ENCODE measurements at places on chromosomes 6 and 20.

GRCh38 chr6:167664678-167665660 is 161.7 kb upstream of the AFDN start:
- DNase-seq, result no peak

GRCh38 chr6:14451594-14452374 is 334.2 kb downstream of the CD83 start:
- DNase-seq, result no peak

DNA sequence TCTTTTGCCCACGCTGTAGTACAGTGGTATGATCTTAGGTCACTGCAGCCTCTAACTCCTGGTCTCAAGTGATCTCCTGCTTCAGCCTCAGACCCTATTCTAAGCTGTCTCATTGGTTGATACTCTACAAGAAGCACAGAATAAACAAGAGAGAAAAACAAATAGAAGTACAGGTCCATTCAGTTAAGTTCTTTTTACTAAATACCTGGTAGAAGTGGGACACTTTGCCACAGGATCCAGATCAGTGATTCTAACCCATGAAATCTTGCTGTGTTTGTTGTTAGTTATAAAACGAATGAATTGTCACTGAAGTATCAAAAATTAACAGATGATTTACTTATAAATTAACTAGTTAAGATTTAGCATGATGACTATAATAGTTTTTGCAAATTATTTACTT is 76.7 kb downstream of the SCAND1 start:
- no peak for DNase-seq

DNA sequence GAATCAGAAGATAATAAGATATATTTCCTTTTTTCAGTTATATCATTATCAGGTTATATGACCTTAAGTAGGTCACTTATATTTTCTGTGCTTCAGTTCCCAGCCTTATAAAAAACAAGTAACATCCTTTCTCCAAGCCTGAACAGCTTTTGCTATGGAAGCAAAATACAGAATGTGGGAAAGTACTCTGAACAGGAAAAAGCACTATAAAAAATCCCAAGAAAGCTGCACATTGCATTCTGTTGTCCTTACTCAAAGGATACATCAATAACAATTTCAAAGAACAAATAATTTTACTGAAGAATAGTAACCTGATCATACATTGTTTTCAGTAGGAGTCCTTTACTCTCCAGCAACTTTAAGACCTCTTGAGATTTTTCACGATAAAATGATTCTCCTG is 56.4 kb downstream of the SLC35A1 start:
- no peak for DNase-seq

DNA sequence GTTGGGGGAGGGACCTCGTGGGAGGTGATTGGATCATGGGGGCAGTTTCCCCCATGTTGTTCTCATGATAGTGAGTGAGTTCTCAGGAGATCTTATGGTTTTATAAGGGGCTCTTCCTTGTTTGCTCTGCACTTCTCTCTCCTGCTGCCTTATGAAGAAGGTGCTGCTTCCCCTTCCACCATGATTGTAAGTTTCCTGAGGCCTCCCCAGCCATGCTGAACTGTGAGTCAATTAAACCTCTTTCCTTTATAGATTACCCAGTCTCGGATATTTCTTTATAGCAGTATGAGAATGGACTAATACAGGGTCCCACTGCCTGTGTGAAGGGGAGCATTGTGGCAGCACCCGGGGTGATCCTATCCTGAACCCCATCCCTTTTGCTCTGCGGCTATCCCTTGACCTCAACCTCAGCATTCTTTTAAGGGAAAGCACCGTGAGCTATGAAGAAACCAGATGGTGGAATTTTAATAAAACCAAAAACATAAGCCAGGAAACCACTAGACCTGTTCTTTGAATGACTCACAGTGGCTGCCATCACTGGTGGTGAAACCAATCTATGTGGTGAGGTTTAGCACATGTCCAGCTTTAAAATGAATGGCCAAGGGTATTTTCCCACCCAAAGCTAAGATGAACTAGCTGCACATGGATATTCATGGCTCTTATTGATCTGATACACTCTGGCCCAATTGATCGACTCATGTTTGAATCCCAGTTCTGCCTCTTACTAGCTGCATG is 62.2 kb downstream of the ZDHHC14 start:
- DNase-seq, result peak; percentile 95

DNA sequence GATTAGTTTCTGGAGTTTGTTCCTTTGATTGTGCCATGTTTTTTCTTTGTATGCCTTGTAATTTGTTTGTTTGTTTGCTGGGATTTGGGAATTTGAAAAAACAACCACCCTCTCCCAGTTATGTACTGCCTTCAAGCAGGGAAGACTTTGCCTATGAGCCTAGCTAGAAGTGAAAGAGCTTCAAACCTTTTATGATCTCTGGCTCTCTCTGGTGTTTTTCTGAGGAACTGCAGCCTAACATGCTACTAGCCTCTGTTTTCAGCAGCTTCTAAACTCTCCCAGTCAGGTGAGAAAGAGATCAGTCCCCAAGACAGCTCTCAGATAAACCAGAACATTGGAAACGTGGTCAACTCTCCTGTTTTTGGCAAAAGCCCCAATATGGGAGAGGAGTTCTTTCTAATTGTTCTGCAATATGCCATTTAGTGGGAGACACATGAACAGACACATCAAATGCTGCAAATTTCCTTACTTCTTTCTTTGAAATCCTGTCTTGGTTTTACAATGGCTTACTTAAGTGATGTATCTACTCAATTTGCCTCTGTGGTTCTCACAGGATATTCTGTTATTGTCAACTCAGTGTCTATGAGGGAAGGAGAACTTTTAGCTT is 58.9 kb upstream of the SERINC1 start:
- peak; percentile 69 for DNase-seq

GRCh38 chr6:158892266-158892665 is 73.1 kb upstream of the EZR start:
- DNase-seq, result no peak

DNA sequence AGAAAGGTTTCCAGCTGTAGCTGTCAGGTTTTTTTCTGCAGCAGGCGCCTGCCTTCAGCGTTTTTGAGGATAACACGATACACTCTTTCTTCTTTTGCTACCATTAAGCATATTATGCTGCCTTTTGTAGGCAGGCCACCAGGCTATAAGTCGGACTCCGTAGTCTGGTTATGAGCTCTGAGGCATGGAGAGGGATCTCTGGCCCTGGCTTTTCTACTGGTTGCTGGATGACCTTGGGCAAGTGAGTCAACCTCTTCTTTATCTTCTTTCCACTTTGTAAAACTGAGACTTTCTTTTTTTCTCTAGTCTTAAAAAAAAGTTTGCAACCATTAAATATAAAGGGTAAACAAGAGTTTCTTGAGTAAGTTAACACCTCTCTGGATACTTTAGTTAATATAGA is 120.2 kb downstream of the BCKDHB start:
- no peak for DNase-seq

DNA sequence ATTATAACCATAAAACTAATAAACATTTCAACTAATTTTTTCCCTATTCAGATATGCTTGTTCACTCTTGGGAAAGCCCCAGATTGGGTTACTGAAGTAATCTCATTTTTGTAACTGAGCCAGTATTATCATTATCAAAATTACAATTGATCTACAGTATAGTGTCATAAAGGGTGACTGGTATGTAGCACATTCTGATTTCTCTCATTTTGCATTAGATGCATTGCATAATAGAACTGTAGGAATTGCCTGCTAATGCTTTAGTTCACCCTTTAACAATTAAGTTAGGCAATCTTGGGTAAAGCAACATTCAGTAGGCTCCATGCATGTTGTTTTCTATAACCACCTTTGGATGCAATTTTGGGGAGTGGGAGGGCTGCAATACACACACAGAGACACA is 150.8 kb upstream of the FLRT3 start:
- no peak for DNase-seq

- DNase-seq, result no peak
Observed at GRCh38 chr6:159852877-159853276, 37.9 kb upstream of the MAS1 start.

GRCh38 chr20:25360631-25361286 is 29.9 kb downstream of the ABHD12 start:
- DNase-seq, result peak; percentile 88

DNA sequence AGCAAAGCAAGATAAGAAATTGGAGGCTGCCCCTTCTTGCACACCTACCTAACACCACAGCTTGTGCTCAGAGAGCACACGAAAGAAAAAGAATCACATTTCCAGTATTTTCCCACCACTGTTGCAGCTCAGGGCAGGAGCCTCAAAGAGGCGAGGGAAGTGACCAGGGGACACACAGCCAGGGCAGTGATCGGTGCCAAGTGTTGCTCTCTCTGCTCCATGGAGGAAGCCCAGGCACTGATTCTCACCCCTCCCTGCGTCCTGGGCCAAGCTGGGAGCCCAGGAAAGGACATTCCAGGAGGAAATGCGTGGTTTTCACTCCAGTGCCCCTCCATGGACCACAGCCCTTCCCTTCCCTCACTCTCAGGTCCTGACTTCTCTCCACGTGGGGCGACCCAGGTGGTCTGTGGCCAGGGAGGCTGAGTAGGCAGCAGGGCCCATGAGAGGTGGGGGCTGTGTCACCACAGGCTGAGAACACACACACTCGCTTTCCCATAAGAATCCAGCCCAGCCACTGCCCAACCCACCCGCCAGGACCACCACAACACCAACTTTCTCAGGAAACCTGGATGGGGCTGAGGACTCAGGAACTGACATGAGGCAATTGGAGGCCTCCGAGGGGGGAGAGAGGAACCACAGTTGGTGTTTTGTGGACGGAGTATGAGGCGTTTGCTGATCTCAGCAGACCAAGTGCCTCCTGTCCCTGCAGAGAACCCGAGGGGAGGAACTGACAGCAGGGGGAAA is 81.7 kb upstream of the MAFB start:
- no peak for DNase-seq

Data from iris pigment epithelial cell (primary cell).